Dorsolateral prefrontal cortex (tissue), 122 donors: ENCODE measurements at places on chromosomes 12 and 14.

DNA sequence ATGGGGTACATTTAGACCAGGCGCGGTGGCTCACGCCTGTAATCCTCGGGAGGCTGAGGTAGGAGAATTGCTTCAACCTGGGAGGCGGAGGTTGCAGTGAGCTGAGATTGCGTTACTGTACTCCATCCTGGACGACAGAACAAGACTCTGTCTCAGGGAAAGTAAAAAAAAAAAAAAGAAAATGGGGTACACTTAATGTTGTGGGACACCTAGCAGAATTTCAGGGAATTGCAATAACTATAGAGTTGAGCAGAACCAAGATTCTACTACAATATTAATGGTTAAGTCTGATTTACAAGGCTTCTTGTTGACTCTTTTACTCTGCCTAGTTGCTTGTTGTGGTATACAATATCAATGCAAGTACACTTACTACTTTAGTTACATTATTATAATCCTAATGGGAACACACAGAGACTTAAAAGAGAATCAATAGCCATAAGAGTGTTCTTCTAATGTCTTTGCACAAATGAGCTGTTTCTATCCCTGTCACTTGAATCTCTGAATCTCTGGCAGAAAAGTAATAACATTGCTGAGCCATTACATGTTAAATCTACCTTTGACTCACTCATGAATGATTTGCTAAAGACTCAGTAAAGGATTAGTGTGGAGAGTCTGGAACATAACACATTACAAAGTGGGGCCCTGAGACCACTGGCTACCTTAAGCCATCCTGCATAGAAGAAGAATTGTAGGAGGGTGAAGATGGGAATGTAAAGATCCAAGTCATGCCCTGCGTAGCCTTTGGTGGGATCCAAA, 22.7 kb downstream of the BEST3 start:
- DNase-seq, result no peak

DNA sequence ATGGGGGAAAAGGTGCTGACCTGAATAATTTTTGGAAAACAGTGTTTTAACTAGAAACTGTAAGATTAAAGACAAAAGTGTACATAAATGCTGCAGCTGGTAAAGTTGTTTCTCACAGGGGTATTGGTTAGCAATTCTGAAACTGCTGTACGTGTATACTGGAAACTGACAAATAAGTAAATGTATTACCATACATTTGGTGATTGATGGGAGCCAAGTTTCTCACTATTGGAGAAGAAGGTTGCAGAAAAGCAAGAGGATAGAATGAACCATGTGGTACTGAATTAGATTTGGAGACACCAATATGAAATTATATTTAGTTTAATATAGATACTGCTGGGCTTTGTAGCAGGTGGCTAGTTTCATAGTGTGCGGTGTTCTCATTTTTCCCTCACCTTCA, 19.6 kb upstream of the FBXO33 start:
- DNase-seq, result no peak

DNA sequence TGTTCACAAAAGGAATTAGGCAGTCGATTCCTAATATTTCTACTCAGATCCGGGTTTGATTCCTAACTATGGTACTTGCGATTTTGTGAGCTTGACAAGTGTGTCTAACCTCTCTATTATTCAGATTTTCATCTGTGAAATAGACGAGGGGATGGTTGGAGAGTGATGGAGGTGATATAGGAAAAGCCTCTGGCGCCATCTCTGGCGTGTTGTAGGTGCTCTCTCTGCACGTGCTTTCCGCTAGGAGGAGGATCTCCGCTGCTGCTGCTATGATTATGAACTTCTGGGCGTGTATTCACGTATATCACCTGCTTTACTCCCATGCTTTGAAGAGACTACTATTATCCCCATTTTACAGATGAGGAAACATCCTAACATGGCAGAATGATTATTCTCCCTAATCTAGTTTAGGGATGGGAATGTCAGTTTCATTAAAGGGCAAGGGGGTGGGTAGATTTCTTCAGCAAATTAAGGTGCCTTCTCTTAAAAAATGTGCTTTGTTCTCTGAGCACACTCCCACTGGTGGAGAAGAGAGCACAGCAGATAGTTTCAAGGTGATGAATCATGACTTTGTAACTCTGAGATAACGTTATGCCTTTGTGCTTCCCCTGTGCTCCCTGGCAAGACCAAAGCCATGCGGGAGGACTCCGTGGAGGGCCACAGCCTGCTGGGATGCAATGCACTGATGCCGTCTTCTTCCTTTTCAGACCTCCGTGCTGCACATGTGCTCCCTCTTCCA, 97.1 kb downstream of the PRIMA1 start:
- DNase-seq, result no peak

DNA sequence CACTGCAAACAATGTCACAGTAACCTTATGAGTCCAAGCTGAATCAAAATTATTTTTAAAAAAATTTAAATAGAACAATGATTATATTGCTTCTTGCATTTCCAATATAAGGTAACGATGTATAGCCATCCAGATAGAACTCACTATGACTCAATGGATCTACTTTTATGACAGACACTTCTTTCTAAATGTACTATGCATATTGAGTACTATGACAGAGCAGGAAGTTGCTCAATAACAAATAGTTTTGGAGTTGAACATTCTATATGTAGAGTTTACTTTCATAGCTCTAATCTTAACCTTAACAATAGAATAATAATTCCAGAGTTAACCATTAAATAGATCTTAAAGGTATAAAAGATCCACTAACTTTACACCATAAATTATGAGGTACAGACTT, 46.7 kb upstream of the ALG10B start:
- DNase-seq, result no peak

DNA sequence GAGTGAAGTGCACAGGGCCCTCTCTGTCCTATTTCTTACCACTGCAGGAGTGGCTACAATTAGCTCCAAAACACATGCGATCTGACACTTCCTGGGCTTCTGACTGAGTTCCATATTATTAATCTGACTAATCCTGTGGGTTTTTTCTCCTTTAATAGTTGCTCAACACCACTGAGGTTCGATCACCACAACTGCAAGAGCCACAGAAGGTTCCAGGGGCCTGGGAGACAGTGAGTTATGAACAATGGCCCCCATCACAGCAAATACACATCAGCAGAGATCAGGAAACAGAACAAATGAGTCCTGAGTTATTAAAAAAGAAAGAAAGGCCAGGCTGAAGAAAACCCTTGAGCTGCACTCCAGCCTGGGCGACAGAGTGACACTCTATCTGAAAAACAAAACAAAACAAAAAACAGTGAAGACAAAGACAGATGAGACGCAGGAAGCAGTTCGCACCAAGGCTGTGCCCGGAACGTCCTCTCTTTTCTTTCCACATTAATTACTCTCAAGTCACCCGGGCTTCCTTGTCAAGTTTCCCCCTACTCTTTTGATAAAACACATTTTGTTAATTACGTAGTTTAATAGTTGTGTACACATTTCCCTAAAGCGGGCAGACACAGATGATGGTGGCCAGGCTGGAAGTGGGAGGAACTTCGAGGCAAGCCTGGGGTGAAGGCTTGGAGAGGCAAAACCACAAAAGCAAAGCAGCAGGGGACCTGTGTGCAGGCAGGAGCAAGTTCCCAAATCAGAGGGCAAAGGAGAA, 42.7 kb downstream of the CDC42BPB start:
- no peak for DNase-seq

- no peak for DNase-seq
Measured at GRCh38 chr12:2832550-2833127, 2.2 kb downstream of the NRIP2 start.

DNA sequence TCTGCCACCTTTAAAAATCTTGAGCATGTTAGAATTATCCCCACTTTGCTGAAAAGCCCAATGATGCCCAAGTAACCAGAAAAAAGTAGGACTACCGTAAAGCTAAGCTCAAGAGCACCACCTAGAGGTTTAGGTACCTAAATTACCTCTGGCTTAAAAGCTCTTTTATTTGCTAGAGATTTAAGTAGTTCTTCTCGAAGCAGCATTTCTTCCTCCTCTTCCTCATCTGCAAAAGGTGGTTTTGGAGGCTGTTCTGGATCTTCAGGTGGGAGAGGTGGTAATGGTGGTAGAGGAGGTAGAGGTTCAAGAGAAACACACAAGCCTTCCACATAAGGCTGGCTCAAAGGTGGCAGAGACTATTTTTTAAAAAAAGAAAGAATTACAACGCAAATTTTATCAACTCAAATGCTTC, 26.9 kb downstream of the ZFC3H1 start:
- no peak for DNase-seq

GRCh38 chr12:65220761-65221160, 51.4 kb downstream of the LEMD3 start:
- no peak for DNase-seq

DNA sequence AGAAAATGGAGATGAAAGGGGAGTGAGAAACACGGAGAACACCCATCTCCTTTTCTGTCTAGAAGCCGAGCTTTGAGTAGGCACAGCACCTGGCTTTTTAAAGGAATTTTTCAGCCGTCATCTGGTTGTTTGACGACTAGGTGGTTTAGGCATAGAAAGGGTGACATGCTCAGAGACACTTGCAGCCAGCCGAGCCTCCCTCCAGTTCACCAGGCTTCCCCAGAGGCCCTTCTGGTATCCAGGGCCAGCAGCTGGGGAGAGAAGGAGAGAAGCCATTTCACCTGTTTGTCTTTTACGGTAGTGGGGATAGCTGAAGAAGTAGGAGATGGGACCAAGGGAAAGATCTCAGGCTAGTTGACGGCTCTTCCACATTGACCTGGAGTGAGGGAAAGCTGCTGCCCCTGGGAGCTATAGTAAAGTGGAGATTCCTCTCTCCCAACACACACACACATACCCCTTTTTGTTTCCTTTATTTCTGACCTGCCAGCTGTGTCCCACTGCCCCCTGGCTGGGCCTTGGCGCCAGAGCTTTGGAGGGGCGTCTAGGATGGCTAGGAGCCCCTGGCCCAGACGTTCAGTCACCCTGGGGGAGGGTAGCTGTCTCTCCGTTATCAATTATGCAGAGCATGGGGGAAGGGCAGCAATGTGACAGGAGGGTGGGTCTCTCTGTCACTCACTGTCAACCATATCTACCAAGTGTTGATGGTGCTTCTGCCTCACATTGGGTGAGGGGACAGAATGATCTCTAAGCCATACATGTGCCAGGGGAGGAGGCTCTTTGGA, 5.5 kb downstream of the MAP3K12 start:
- DNase-seq, result no peak
